NCI-H2171 treated with DMSO at 0.1 percent for 48 hours (cell line): ENCODE measurements at places on chromosomes 1 and 21.
A peak's percentile ranks its signal among the peaks of the same experiment; 100 is the strongest.

DNA sequence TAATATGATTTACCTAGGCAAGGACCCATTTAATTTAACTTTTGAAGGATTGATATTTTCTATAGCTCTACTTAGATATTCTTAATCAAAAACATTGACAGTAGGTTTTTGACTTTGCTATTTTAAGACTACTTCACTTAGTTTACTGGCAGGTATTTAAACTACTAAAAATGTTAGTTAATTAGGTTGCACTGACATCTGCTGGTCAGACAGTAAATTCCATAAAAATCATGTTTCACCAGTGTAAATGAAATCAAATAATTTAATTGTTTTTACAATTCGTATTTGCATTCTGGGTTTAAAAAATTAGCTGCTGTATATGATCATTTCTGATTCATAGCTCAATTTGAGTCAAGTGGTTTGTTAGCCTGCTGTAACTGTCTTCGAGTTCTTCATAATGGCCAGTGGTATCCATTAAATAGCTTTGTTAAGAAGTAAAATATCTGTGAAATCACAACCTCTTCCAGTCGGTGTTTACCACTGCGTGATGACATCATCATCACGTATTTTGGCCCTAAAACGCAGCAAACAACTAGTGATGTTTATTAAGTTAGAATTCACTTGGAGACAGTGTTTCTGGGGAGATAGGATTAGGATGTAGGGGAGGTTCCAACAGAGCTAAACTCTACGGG is 26.2 kb downstream of the EXTL2 start:
- DNase-seq, result peak; percentile 48

DNA sequence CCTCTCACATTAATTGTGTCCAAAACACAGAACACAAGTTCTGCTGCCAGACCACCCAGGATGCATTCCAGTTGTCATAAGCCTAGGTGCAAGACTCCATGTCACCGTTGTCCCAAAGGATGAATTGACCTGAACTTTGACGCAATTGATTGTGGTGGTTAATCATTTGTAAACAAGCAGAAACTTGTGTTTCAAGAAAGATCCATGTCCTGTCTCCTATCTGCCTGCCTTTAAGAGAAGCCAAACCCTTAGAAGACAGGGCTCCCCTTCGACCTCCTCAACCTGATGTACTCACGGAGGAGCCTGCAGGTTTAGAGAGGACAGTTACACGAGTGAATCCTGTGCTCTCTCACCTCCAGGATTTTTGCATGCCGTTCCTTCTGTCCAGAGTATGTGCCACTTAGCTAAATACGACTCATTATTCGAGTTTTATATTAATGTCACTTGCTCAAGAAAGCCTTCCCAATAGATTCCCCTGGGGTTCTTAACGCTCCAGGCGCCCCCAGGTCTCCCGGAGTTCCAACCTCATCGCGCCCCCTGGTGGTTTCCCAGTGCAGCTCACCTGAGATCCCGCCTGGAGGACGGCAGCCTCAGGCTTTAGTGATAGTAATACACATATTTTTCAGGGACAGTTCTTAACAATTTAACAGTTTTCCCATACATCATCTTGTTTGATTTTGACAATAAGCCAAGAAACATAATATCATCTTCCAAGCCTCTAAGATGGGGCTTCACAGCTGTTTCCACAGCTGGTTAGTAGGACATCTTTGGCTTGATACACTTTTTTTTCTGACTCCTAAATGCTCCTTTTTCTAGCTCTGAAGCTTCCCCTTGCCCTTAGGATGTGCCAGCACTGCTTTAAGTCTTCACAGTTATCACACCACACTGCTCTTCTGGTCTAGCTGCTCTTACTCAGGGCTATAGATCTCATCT is 2.4 kb upstream of the C8B start:
- peak; percentile 8 for DNase-seq

GRCh38 chr21:45030682-45031570 is 43.5 kb upstream of the ADARB1 start:
- DNase-seq, result no peak

- DNase-seq, result no peak
These were observed 379.2 kb upstream of the SPAG17 start for GRCh38 chr1:118563981-118564951.

GRCh38 chr1:8127171-8127641 is 101.1 kb upstream of the ERRFI1 start:
- DNase-seq, result no peak

GRCh38 chr1:36320291-36320761 is 3.1 kb downstream of the EVA1B start:
- DNase-seq, result no peak

DNA sequence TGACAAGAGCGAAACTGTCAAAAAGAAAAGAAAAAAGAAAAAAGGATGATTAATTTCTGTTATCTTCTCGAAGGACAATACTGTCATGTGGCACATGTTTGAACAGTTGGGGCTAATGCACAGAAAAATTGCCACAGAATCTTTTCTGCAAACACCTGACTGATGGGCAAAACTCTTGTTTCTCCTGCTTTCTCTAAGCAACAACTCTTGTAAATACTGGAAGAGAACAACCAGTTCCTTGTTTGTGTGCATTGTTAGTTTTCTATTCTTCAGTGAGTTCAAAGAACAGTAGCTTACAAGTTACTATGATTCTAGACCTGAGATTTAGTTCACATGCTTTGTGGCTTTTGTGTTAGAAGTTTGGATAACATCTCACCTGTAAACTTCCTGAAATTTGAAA is 60.7 kb downstream of the CDC14A start:
- DNase-seq, result no peak

DNA sequence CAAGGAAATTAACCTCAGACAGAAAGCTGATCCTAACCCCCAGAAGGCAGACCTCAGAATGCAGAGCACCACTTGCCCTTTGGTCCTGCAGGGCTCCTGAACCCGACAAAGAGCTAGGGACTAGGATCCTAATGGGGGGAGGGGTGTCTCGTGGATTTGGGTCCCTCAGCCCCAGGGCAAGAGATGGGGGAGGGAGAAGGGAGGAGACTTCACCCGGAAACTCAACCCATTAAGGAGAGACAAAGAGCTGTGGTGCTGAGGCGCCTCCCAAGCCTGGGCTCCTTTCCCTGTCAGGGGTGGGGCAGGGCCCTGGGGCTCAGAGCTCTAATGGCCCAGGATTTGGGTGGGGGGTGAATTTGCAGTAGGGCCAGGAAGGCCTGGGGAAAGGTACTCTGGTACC is 2.9 kb downstream of the NECTIN4 start:
- no peak for DNase-seq

DNA sequence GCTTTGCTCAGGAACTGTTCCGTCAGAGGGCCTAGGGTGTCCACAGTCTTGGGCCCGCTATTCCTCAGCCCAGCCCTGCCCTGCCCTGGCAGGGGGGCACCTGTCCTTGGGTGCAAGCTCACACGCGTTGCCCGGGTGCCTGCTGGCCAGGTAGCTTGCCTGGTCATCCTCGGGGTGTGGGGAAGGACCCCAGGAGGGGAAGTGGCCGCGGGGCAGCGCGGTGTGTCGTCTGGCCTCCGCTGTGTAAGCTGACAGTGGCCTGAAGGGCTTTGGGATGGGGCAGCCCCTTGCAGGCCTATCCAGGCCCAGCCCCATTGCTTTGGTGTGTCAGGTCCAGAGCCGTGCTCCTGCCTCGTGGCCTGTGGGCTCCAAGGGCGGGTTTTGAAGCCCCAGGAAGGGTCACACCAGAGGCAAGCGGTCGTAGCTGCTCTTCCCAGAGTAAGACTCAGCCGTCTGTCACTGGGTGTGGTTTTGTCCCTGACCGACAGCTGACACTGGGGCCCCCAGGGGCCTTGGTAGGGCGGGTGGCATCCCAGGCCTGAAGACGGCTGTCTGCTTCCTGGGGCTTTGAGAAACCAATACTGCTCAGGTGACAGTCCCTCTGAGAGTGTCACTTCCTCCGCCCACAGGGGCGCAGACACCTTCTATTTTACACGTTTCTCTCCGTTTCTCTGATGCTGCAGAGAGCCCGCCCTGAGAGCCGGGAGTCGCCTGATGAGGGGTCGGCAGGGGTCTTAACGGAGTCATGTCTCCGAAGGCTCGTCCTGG is 72.1 kb downstream of the SKI start:
- DNase-seq, result no peak

DNA sequence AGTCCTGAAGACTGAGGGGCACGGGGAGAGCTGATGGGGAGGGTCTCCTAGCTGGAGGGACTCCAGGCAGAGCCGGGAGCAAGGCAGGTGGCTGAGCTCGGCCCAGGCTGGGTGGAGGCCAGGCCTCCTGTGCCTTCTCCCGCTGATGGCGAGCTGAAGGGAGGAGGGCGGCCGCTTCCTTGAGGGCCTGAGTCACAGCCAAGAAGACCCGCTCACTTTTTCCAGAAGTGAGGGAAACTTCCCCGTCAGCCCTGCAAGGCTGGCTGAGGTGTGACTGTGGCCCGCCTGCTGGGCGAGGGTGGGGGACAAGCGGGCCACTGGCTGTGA is 1.7 kb upstream of the VWA1 start:
- peak; percentile 31 for DNase-seq

DNA sequence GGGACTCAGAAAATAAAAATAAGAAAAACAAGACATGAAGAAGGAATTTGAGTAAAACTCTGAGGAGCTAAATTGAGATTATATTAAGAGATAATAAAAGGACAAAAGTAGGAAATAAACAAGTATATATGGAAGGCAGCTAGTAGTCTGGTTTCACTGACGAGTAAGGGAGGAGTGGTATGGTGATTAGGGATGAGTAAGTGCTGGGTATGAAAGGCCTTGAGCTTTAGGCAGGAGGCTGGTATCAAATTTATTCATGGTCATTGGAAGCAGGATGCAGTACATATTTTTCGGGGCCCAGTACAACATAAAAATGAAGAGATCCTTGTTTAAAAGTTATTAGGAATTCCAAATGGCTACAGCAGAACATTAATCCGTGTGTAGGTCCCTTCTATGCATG is 789.7 kb upstream of the PRMT6 start:
- no peak for DNase-seq

DNA sequence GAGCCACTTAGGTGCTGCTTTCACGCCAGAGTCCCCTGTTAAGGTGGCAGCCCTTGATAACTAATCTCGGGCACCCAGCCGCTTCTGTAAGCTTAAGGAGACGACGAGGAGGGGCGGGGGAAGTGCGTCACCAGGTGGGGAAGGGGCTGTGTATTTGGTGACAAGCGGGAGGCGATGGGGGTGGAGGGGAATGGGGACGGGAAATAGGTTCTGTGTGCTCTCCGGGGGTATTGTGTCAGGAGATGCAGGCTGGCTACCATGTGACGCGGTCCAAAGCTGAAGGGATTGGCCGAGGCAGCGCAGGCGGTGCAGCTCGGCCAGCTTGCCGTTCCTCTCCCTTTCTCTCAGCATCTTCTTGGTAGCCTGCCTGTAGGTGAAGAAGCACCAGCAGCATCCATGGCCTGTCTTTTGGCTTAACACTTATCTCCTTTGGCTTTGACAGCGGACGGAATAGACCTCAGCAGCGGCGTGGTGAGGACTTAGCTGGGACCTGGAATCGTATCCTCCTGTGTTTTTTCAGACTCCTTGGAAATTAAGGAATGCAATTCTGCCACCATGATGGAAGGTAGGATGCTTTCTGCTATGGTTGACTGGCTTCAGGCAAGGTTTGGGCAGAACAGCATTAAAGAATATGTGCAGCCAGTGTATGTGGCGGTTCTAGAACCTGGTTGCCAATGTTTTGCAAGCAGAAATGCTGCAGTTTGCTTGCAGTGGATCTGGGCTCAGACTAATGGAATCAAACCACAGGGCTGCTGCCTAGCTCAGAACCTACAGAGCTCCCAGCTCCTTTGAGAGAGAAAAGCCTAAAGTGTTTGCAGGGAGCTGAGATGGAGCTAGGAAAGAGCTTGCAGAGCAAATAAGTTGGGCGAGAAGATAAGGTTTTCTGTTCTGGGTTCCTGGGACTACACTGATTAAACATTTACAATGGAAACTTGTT is at the start of gene SGIP1:
Gene SGIP1 (plus strand): TSS at position 350 of the 937 bp plus-strand sequence. CDS start 206 bp downstream, at position 556.
- no peak for DNase-seq

GRCh38 chr1:153058154-153058553 is 842 bp upstream of the SPRR2A start:
- DNase-seq, result no peak

- DNase-seq, result peak; percentile 79
These were observed 130.3 kb upstream of the DPYD start for GRCh38 chr1:98051065-98051675.

DNA sequence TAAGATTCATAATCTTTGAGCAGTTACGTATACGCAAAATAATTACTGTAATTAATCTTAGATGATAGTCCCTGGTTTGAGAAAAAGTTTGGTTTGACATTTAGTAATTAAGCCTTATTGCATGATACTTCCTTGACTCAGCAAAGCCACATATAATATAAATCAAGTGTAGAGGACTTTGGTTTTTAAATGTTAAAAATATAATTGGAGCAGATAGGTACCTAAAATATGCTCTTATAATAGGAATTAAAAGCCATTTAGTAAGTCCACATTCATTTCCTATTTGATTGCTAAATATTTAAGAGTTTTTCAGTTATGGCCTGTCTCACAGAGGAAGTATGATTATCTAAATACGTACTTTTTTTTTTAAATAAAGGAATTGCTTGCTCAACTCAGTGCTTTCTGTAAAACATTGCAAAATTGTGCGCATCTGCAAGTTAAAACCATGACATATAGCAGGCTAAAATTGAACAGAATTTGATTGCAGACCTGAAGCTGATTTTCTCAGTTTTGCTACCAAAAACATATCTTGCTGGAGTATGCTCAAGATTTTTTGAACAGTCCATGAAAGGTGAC is 20.4 kb downstream of the RPE65 start:
- no peak for DNase-seq

DNA sequence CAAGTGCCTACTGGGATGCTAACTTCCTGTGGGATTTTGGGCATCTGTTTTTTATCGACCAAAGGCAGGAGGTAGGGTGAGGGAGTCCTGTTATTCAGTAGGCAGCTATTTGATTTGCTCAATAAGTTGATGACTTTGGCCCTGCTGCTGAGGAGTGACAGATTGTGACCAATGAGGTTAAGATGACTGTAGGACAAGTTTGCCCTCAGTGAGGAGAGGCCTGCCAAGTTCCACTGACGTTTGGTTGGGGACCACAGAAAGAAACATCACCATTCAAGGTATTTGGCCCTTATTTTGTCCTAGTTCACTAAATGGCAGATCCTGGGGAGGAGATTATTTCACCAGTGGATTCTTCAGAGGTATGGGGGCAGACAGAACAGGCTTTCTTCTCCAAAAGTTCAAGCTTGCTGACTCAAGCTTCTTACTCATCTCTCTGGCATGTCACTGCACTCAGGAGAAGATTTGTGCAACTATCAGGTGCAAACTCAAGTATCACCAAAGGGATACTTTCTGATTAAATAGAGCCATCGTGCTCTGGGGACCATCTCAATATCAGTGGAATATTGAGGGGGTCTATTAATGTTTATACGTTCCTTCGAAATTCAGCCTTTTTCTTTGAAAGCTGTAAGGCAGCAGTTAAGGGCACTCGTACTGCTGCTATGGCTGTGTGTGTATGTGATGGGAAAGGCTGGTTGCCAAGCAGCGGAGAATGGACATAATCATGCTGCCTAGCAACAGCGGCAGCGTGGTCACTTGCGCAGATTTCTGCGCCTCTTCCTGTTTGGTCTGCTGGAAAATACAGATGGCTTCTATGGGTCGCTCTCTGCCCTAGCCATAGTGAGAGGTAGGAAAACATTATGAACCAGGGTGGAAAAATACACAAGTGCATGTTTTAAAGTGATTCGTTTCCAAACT is 78.7 kb downstream of the PBX1 start:
- no peak for DNase-seq
